ENCODE measurements at places on chromosomes 5 and 9. TPM values are rescaled to one million over a fixed set of nuclear protein-coding genes. Genes with fewer than 3 reads are reported as not detected.

IFNA2 gene
- not detected for total RNA-seq

TAF9 gene
- total RNA-seq, result 62.5 TPM

KCNN2 gene
- under 0.01 TPM for total RNA-seq

CA9 gene
- not detected for total RNA-seq

COL15A1 gene
- 29.7 TPM for total RNA-seq
